CD4-positive, alpha-beta T cell (primary cell): ENCODE measurements at places on chromosomes 12 and 14.

GRCh38 chr12:53052419-53053217, 2.8 kb downstream of the TNS2 start:
- DNase-seq: no peak

GRCh38 chr12:124172636-124173035, 122.3 kb upstream of the RFLNA start:
- no peak for DNase-seq

DNA sequence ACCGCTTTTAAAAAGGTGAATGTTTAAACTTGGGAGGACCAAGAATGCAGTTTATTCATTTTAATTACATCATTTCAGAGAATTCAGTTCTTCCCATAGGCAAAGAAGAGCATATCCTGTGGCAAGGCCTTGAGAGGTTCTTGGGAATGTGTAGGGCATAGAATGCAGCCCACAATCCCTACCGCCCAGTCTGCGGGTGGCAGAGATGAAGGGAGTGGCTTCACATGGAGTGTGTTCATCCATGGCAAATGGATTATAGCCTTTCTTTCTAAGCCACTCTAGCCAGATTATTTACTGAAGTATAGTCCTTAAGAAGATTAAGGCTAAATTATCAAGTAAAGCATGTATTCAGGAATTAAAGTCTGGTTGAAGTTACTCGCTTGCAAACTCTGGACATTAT, 97.4 kb downstream of the TSPAN8 start:
- DNase-seq: no peak

- DNase-seq: no peak
Observed at GRCh38 chr14:34466691-34467090, 4.7 kb upstream of the SPTSSA start.
